ENCODE measurements at places on chromosomes 3 and 15.

GRCh38 chr3:173690542-173691180 is 293.1 kb downstream of the NLGN1 start:
- DNase-seq = no peak

GRCh38 chr3:37441689-37442088 is 267.3 kb upstream of the LRRFIP2 start:
- no peak for DNase-seq

DNA sequence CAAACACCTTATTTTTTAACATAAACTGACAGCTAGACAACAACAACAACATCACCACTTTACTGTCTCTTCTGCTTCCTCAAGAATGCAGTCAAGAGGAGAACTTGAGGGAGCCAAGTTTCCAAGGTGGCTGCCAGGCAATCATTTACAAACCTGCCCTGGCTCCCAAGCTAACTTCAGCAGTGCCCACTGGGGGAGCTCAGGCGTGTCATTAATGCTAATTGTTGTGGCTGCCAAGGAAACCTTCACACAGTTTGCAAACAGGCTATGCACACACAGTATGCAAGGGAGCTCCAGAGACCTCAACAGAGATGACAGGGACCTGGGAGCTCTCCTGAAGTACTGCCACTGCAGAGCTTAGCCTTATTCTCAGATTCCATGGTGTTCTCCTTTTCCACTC is 2.1 kb downstream of the DZIP1L start:
- no peak for DNase-seq

GRCh38 chr3:110995461-110996231 is 76.0 kb upstream of the NECTIN3 start:
- no peak for DNase-seq

DNA sequence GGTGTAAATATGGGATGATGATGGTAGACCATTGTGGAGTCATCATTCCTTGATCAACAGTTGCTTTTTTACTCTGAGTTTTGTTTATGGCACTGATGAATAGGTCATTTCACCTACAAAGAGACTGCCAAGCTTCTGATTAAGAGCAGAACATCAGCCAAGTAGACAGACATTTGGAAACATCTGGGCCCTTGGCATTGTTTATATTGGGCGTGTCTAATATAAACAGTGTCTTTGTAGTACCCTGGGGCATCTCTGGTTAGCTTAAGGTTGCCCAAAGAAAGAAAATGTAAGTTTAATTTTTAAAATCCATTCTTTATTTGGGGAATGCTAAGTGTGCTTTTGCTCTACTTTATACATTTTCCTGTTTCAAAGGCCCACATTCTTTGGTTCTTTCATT is 377.0 kb downstream of the FEZF2 start:
- no peak for DNase-seq

DNA sequence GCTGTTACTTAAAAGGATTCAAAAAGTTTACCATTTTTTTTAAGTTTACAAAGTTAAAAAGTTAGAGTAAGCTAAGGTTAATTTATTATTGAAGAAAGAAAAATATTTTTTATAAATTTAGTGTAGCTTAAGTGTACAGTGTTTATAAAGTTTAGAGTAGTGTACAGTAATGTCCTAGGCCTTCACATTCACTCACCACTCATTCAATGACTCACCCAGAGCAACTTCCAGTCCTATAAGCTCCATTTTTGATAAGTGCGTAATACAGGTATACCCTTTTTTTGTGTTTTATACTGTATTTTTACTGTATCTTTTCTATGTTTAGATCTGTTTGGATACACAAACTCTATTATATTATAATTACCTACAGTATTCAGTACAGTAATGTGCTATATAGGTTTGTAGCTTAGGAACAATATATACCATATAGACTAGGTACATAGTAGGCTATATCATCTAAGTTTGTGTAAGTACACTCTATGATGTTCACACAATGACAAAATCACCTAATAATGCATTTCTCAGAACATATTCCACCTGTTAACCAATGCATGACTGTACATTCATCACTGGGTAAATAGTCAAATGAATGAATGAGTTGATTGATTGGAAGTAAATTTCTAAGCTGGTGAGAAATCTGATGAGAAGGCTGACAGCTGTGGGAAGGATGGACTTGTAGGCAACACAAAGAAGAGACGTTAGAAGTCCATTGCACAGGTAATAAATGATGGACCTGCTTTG is 95.2 kb upstream of the CDIN1 start:
- no peak for DNase-seq

DNA sequence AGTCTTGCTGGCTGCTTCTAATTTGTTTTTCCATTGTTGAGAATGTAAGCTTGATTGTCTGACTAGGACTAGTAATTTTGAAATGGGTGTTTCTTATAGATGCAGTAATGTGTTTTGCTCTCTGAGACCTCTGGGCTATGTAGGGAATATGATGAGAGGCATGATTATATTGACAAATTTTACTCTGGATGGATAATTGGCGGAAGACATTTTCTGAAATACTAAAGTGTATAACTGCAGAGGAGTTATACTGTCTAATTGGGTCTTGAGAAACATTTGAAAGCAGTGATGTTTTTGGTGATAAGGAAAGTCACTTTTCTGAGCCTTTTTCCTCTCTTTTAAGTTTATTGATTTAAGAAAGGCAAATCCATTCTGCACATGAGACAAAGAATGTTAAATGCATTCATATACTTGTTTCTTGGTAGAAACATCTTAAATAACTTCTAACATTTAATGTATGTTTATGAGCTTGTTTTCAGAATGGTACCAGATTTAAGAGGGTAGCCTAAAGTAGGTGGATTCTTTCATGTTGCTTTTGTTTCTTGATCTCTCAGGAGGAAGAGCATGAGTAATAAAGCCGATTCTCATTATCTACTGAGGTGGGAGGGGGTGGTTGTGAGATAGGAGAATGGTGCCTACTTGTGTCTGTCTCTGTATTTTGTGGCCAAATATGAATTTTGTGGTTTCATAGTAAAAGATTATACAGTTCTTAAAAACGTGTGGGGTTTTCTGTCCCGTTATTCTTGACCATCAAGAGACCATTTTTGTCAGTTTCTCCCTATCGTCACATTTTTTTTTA is 2.0 kb downstream of the ATP2C1 start:
- DNase-seq = no peak

GRCh38 chr15:88256279-88257230 is at the start of gene NTRK3:
Gene NTRK3, minus strand, starts transcription at chr15:88256739. Its CDS starts 586 bp downstream, at chr15:88256153.
- no peak for DNase-seq

DNA sequence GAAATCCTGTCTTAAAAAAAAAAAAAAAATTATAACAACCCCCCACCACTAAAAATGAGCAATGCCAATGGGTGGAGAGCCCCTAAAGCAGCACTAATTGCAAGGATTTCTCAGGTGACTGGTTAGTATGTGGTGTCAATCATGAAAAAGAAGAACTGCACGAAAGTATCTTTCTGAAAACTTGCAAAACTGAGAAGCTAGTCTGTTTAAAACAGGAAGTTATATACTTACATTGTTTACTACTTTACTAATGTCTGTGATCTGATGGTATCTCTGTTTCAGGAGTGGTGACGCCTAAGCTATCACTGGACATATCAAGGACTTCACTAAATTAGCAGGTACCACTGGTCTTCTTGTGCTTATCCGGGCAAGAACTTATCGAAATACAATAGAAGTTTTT is at the start of gene CCR3:
Gene CCR3 (plus strand): TSS at position 341 of the 400 bp plus-strand sequence. CDS start 22,699 bp downstream, outside the sequence.
- DNase-seq = no peak

DNA sequence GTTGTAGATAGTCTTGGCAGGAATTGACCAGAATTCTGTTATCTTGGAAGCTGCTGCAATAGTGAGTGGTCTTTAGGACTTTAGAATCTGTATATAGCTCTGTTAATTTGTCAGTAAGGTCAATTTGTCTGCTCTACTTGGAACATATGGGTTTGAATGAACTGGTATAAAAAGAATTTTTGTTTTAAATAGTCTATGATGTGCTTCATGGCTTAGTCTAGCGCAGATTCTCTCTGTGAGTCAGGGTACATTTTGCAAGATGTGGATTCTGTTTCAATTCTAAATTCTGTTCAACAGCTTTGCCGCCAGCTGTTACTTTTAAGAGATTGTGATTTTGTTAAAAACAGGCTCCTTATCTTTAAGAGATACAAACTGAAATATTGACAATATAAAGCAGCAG is 135.9 kb upstream of the AGBL1 start:
- DNase-seq = no peak

GRCh38 chr3:192905980-192906678 is 11.5 kb downstream of the MB21D2 start:
- no peak for DNase-seq

DNA sequence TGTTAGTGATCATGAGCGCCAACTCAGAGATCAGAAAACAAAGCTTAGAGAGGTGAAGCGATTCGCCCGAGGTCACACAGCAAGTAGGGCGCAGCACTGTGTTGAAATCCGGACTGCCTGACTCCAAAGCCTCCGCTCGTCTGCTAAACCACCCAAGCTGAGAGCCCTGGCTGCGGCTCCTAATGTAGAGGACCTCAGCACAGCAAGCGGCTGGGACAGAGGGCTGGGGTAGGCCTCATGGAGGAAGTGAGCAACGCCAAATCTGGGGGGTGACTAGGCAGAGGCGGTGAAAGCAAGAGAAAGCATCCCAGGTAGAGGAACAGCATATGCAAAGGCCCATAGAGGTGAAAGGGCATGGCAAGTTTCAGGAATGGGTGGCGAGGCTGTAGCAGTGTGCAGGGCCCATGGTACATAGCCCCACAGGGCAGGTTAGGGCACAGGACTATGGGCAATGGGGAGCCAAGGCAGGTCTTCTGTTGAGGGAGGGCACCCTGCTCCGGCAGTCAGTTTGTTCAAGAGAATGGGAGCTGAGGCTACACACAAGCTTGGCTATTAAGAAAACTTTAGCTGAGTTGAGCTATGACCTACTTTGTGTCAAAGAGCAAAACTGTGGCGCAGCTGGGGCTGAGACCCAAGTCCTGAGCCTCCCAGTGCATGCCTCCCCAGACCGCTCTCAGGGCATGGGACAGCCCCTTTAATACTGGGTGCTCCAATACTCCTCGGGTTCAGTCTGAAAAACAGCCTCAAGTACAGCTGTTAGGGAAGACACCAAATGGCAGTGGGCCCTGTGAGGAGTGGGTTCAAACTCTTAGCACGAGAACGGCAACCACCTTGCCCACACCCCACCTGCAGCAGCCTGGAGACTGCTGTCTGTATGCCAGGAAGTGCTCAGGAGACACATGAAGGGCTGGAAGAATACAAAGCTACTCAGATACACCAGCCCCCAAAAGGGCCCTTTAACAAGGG is 988 bp upstream of the CFAP92 start:
- DNase-seq = no peak

DNA sequence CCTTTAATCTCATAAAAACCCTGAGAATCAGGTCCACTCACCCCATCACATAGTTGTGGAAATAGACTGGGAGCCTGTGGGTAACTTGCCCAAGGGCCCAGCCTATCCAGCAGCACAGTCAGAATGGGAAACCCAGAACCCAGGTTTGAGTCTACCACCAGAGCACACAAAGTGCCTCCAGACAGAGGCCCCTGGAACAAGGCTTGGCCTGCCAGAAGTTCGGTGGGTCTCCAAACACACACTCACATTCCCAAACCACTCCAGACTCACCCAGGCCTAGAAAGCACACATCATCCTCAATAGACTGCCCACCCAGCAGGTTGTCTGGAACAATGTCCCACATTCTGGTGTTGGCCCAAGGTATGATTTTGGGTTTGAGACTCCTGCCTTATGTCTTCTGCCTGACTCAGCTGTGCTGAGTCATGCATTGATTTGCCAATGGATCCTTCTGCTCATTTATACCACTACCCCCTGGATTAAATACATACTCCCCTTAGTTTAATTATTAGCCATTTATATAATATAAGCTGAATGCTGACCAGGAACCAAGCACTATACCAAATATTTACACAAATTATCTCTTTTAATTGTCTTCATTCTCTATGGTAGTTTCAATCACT is 4.5 kb downstream of the SLC12A8 start:
- DNase-seq = no peak

DNA sequence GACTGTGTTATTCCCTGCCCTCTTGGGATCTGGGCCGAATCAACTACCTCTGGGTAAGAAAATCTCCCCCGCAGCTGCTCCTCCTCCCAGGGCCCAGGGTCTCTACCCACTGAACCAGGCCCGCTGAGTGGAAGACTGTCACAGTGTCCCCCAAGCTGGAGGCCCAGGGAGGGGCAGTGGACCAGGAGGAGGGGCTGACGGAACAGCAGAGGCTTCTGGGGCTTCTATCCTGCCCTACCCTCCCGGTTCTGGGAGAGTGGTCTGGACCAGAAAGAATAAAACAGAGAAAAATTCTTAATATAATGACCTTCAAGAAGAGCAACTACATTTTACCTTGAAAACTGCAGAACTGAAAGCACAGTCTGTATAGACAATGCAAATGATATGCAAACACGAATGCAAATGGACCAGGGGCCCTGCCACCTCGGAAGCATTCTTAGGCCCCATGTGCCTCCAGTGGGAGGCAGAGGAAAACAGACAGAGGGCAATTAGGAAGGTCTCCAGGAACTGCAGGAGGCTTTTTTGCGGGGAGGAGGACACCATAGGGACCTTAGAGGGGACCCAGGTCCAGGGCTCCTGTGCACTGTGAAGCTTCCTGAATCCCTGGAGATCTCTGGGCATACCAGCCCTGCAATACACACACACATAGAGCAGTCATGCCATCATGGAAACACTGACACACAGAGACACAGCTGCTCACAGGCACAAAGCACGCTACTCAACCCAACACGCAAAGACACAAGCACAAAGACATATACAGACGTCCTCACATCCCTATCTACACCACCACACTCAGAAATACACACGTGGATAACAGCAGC is 12.3 kb downstream of the MEGF11 start:
- no peak for DNase-seq

DNA sequence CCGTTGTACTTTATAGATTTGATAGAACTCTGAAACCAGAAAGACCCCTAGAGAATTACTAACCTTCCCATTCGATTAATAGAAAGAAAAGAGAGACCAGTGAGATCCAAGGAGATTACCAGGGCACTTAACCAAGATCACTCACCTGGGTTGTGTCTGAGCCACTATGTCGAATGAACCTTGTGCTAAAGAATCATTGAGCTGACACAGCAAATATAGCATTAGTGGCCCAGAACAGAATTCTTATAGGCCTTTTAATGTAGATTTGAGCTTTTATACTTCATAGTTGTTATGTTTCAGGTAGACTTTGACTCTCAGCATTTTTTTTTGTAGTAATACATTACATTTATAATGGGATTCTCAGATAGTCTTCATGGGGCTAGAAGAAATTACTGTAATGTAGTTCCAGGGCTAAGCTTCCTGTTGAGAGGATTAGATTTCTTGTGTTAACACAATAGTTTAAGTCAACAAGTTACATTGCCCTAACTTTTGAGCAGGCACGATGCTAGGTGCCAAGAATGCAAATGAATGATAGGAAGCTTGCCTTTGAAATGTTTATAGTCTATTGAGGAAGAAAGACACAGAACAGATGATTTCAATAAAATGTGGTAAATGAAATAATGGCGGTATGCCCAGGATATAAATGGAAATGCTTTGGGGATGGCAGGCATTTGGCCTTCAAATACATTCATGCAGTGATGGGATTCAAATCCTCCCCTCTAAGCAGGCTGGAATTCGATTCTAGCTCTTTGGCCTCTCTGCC is 24.4 kb upstream of the ABHD10 start:
- DNase-seq = no peak

- no peak for DNase-seq
Observed at GRCh38 chr3:156044634-156044975, 75.8 kb upstream of the KCNAB1 start.

Measured in activated CD4-positive, CD25-positive, alpha-beta regulatory T cell (primary cell).